Activated naive CD8-positive, alpha-beta T cell treated with anti-CD3 and anti-CD28 coated beads for 36 hours (primary cell): ENCODE measurements at places on chromosomes 4 and X. TPM values are rescaled to one million over a fixed set of nuclear protein-coding genes. Genes with fewer than 3 reads are reported as not detected.
A peak's percentile ranks its signal among the peaks of the same experiment; 100 is the strongest.

DNA sequence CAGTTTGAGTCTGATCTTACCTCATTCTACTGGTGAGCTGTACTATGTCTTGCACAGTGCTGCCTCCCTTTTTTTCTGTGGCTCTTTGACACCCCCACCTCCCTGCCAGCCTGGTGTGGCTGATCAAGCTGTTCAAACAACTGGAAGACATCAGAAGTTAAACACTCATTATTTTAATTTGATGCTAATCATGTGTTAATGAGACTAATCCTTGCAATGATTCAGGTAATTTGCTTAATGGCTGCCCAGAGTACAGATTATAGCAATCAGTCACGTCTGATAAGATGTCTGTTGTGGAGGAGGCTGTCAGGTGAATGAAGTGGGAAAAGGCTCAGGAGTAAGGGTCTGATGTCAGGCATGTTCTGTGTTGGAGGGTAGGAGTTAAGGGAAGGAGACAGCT, 87.4 kb upstream of the GK2 start:
- no peak overlapping the region for H3K4me3 ChIP-seq
- no peak overlapping the region for H3K27ac ChIP-seq
- H3K27me3 ChIP-seq: peaks cover 18% of the 10 kb centered on the region

- peaks cover 3% of the 10 kb centered on the region for H3K27me3 ChIP-seq
- H3K27ac ChIP-seq: no peak overlapping the region
- no peak for DNase-seq
- H3K36me3 ChIP-seq: no peaks in the 10 kb centered on the region
- H3K4me1 ChIP-seq: no peaks in the 10 kb centered on the region
Observed at GRCh38 chr4:173398220-173398619, 696 bp downstream of the SCRG1 start.

KIF4A gene
- 23.9 TPM for total RNA-seq

POLN gene
- 1.0 TPM for total RNA-seq

DNA sequence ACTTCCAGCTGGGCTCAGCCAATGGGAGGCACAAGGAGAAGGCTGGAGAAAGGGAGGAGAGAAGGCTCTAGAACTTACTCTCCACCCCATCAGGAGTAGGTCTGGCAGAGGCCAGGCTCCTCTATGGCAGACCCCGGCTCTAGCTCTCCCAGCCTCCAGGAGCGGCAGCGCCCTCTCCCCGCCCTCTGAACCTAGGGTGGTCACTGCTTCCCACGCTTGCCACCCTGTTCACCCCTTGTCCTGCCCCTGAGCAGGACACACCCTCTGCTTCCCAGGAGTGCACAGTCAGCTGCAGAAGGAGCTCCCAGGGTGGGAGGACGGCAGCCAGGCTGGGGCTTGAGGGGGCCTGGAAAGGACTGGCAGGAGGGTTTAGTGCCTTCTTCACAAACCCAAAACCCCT, 53.0 kb upstream of the CRMP1 start:
- H3K4me1 ChIP-seq: peaks cover 2% of the 10 kb centered on the region
- no peak for DNase-seq
- no peak overlapping the region for H3K27ac ChIP-seq
- H3K4me3 ChIP-seq: no peak overlapping the region
- peaks cover 18% of the 10 kb centered on the region for H3K27me3 ChIP-seq

GRCh38 chr4:28879178-28879577, 1841.0 kb upstream of the PCDH7 start:
- H3K27ac ChIP-seq: no peak overlapping the region
- H3K4me3 ChIP-seq: no peak overlapping the region
- no peak for DNase-seq
- no peaks in the 10 kb centered on the region for H3K36me3 ChIP-seq

PDGFC gene
- not detected for total RNA-seq

DNA sequence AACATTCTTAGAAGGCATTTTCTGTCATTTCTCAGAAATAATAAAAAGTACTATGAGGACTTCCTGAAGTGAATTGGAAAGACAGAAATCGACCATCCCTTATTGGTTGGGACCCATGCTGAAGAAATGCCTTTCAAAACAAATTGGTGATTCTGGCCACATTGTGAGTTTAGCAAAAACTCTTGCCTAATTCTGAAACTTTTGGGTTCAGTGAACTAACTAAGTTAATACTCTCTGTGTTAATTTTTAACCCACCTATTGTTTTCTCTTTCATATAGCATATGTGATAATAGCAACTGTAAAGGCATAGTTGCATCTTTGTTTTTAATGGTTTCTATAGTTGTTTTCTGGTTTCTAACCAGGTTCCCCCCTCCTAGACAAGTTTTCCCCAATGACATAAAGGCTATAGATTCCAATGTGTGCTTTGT, 129.3 kb upstream of the FAT1 start:
- no peaks in the 10 kb centered on the region for H3K4me1 ChIP-seq
- no peaks in the 10 kb centered on the region for H3K36me3 ChIP-seq
- H3K27me3 ChIP-seq: no peaks in the 10 kb centered on the region
- DNase-seq: no peak

DNA sequence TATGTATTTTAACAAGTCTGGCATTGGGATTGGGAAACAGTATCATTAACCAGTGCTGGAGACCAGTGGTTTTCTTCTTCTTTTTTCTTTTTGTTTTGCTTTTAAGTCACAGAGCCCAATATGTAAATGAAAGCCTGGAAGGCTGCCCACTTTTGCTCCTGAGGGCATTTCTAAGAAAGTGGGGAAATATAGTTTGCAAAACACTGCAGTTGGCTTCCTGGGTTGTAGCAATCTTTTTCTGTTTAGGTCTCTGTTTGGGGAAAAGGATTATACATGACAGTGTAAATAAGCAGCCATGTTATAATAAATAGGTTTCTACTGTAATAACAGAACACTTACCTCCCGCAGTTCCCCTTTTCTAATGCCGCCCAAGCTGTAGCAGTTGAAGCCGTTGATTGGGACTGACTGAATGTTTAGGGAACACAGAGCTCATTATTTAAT, 105.5 kb downstream of the TMEM164 start:
- H3K27ac ChIP-seq: no peak overlapping the region
- peaks cover 3% of the 10 kb centered on the region for H3K36me3 ChIP-seq
- DNase-seq: no peak
- no peaks in the 10 kb centered on the region for H3K4me1 ChIP-seq

DNA sequence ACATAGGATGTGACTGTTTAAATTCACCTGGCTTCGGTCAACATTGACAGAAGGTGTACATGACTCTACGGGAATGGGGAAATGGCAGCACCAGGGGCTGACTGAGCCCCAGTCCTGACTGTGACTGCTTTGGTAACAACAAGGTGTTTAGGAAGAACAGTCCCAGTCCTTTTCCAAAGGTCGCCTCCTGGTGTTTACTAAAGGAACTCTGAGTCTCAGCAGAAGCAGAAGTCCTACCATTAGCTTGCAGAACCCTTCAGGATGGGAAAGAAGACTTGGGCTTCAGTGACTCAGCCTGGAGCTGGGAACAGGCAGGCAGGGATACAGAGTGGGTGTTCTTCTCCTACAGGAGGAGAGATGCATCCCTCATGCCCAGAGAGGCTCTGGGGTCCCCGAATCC, 103.3 kb downstream of the MGST2 start:
- no peak for DNase-seq
- H3K27ac ChIP-seq: no peak overlapping the region
- H3K36me3 ChIP-seq: no peaks in the 10 kb centered on the region
- no peaks in the 10 kb centered on the region for H3K4me1 ChIP-seq
- H3K27me3 ChIP-seq: no peaks in the 10 kb centered on the region

- peak overlapping the region; percentile 82 for H3K4me3 ChIP-seq
- peak; percentile 1 for DNase-seq
- H3K4me1 ChIP-seq: peaks cover 6% of the 10 kb centered on the region
- H3K27me3 ChIP-seq: peaks cover 75% of the 10 kb centered on the region
Observed at GRCh38 chr4:143337600-143338287, 1.1 kb downstream of the GAB1 start.

PNMA6A gene
- total RNA-seq: 2.1 TPM

TMPRSS11E gene
- not detected for total RNA-seq

DNA sequence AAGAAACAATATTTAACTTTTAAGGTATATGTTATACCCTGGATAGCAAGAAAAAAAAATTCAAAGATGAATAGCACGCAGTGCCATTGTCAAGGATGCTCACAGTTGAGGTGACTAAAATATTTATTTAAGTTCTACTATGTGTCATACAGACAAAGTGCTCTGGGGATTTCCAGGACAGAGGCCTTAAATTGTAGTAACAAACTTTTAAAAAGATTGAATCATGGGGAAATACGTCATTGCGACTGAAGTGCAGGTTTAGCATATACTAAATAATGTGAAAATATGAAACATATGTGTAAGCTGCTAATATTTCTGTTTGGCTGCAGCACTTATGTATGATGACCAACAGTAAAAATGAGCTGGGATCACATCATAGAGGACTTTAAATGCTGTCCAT, 748.0 kb upstream of the PCDH7 start:
- no peak overlapping the region for H3K27ac ChIP-seq
- DNase-seq: no peak
- H3K27me3 ChIP-seq: no peaks in the 10 kb centered on the region
- H3K36me3 ChIP-seq: no peaks in the 10 kb centered on the region
- H3K4me3 ChIP-seq: no peak overlapping the region

ARSH gene
- not detected for total RNA-seq

- peak overlapping the region; percentile 96 for H3K27ac ChIP-seq
- peaks cover 52% of the 10 kb centered on the region for H3K4me1 ChIP-seq
- H3K36me3 ChIP-seq: peaks cover 23% of the 10 kb centered on the region
- DNase-seq: no peak
- H3K4me3 ChIP-seq: peak overlapping the region; percentile 75
- no peaks in the 10 kb centered on the region for H3K27me3 ChIP-seq
Observed at GRCh38 chrX:150694738-150695410, 1.7 kb downstream of the MTMR1 start.

- no peaks in the 10 kb centered on the region for H3K27me3 ChIP-seq
- H3K4me1 ChIP-seq: peaks cover 4% of the 10 kb centered on the region
- peaks cover 31% of the 10 kb centered on the region for H3K36me3 ChIP-seq
- peak overlapping the region; percentile 66 for H3K27ac ChIP-seq
- no peak overlapping the region for H3K4me3 ChIP-seq
Observed at GRCh38 chr4:4268776-4269175, 20.8 kb upstream of the TMEM128 start.

- H3K36me3 ChIP-seq: no peaks in the 10 kb centered on the region
- no peak overlapping the region for H3K27ac ChIP-seq
- H3K4me3 ChIP-seq: no peak overlapping the region
- H3K27me3 ChIP-seq: no peaks in the 10 kb centered on the region
- DNase-seq: no peak
- H3K4me1 ChIP-seq: no peaks in the 10 kb centered on the region
Observed at GRCh38 chr4:29467044-29467717, 1253.0 kb upstream of the PCDH7 start.

- H3K27me3 ChIP-seq: peaks cover 13% of the 10 kb centered on the region
- H3K36me3 ChIP-seq: no peaks in the 10 kb centered on the region
- H3K4me1 ChIP-seq: no peaks in the 10 kb centered on the region
- DNase-seq: no peak
Observed at GRCh38 chr4:14671146-14671545, 331.1 kb upstream of the CPEB2 start.

GRCh38 chr4:75046641-75047040, 113.7 kb downstream of the PARM1 start:
- H3K36me3 ChIP-seq: no peaks in the 10 kb centered on the region
- H3K4me3 ChIP-seq: no peak overlapping the region
- no peaks in the 10 kb centered on the region for H3K4me1 ChIP-seq
- H3K27ac ChIP-seq: no peak overlapping the region
- DNase-seq: no peak

DNA sequence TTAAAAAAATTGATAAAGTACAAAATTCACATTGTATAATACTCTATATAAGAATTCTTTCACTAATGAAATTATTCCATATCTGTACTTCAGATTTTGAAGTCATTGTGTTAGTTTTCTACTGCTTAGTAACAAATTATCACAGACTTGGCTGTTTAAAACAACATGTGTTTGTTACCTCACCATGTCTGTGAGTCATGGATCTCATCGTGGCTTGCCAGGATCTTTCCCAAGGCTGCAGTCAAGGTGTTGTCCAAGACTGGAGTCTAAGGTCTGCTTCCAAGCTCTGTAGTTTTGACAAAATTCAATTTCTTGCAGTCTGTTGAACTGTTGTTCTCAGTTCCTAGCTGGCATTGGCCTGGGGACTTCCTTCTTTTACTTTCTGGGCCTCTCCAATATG, 1286.9 kb downstream of the ADGRL3 start:
- H3K4me3 ChIP-seq: no peak overlapping the region
- no peak for DNase-seq
- H3K27ac ChIP-seq: no peak overlapping the region
- H3K4me1 ChIP-seq: no peaks in the 10 kb centered on the region

LNX1 gene
- total RNA-seq: not detected

ANOS1 gene
- not detected for total RNA-seq

CEP44 gene
- 19.7 TPM for total RNA-seq
